ENCODE measurements at places on chromosomes 5 and 9.

DNA sequence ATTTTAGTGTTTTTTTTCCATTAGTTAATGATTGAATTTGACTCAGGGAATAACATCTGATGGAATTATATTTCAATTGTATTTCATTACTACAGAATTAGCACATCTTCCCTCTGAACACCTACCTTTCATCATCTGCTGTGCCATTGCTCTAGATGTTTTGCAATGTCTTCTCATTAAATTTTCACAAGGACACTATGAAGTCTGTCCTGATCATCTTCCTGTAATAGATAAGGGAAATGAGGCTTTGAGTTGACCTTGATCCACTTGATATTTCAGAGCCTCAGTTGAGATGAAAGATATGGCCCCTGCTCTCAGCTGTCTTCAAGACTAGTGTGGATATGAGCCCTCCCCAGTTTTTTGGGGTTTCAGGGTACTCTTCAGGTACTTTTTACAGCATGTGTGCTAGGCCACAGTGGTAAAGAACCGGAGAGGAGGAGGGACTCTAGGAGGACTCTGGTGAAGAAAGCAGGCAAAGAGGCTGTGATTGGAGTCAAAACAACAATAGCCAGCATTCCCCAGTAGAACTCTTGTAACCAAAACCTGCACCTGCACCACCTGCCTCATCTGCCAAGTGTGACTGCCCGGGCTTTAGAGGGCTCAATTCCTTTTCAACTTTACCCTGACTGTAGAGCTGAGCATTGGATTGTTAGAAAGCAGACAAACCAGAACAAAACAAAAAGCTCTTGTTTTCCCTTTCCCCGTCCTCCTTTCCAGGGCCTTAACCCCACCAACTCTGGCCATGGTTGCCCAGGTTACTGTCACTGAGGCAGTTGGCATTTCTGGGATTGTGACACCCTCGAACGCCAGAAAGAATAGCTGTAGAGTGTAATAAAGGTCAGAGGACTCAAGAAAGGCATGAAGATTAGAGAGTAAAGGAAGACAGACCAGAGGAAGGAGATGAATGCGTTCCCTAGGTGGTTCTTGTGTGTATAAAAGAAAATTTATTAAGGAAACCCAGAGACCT is 56.3 kb downstream of the ERAP1 start:
- no peak for DNase-seq

DNA sequence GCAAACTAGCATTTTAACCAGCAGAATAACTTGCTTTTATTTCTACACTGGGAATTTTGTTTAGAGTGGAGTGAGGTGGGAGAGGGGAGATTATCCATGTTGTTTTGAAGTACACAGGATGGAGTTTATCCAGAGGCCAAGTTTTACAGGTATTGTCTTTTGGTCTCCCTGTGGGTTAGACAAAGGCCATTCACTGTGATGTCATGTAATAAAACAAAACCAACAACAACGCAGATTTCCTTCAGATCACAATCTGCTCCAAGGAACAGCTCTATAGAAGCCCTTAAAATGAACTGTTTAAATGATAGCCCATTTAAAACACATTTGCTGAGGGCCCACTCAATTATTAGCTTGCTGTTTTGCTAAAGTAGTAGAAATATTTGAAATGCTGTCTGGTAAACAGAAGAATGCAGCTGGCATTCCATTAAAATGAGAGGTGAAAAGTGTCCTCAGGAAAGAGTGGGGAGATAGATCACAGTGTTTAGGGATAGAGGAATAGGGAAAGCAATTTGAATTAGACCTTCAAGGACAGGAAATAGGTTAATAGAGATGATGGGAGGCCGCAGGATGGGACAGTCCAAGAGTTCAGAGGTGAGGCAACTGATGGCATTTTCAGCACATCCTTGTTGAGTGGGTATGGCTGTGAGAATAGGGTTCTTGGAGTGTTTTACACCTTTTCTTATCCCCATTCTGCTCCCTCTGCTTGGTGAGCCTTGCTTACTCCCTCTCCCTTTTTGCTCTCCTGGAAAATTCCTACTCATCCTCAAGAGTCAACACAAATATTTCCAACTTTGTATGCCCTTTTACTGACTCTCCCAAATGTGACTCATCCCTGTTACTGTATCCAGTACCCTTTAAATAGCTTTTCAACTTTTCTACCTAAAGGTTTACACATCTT is 140.1 kb upstream of the NR3C1 start:
- DNase-seq: no peak

DNA sequence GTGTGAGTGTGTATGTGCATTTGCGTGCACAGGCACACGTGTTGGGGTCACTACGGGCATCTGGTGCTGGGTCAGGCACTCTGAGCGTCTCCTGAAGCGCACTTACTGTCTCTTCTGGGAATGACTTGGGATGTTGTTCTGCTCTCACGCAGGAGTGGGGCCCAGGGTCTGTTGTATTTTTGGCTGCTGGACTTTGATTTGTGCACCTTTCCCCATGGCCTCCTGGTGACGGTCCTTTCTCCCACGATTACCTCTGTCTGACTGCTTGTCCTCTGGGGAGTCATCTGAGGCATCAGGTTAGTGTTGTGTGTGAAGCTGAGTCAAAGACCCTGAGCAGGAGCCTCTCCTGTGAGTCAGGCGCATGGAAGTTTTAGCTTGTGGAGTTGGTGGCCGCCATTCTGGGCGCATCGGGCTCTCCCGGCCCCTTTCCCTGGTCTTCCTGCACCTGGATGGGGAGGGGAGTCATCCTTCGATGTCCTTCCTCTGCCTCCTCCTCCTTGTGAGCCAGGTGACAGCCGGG is 62.1 kb downstream of the RXRA start:
- no peak for DNase-seq

DNA sequence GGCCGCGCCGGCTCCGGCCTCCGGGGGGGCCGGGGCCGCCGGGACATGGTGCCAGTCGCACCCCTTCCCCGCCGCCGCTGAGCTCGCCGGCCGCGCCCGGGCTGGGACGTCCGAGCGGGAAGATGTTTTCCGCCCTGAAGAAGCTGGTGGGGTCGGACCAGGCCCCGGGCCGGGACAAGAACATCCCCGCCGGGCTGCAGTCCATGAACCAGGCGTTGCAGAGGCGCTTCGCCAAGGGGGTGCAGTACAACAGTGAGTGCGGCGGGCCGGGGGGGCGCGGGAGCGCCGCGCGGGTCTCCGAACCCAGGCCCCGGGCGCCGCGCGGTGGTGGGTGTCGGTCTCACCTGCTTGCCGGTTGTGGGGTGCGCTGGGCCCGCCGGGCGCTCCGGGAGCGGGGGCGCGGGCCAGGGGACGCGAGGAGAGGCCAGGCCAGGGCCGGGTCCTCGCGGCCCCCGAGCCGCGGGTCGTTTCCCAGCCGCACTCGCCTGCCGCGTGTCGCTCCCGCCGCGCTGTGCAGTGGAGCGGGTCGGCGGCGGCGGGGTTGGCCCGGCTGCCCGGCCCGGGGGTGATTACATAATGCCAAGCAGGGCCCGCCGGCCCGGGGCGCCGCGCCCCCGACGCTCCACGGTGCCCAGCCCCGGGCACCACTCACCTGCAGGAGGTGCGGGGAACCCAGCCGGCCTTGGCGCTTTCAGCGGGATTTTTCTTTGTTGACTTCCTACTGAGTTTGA is 492 bp downstream of the RABL6 start:
- no peak for DNase-seq

- DNase-seq: no peak
These were observed 74.7 kb downstream of the HAPLN1 start for GRCh38 chr5:83645936-83646335.

DNA sequence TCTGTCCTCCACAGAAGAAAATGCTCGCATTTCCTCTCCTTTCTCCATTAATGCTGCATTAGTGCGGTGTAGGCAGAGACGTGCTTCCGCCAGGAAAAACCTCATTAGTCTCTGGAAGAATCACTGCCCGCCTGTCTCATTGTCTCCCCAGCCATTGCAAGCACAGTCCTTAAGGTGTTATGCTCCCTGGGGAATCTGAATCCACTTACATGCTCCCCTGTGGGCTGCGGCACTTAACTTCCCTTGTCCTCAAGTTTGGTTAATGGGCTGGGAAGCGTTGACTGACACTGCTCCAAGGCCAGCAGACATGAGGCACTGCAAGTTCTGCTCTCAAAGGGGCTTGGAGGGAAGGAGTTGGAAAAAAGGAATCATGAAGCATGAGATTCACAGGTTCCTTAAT is 41.6 kb downstream of the TARS1 start:
- DNase-seq: no peak

DNA sequence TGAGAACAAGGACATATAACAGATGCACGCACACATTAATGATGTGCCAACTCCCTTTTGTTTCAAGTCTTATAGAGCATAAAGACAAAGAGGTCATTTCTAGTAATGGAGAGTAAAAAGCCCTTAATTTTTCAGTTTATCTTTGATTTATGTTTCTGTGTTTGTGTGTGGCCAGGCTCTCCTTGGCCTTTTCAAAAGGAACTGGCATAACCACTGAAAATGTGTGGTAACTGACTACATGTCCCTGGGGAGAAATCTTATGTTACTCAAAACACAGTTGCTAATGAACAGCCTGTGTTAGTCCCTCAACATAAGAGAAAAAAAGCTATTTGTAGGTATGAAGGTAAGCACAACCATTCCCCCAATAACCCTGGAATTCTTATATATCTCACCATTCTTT is 47.6 kb upstream of the SHOC1 start:
- no peak for DNase-seq
